Stimulated activated CD4-positive, alpha-beta T cell treated with anti-CD3 and anti-CD28 coated beads, Interleukin-4, amount 100 ng/mL, for 1 hour (primary cell): ENCODE measurements at places on chromosomes 12 and 14.

DNA sequence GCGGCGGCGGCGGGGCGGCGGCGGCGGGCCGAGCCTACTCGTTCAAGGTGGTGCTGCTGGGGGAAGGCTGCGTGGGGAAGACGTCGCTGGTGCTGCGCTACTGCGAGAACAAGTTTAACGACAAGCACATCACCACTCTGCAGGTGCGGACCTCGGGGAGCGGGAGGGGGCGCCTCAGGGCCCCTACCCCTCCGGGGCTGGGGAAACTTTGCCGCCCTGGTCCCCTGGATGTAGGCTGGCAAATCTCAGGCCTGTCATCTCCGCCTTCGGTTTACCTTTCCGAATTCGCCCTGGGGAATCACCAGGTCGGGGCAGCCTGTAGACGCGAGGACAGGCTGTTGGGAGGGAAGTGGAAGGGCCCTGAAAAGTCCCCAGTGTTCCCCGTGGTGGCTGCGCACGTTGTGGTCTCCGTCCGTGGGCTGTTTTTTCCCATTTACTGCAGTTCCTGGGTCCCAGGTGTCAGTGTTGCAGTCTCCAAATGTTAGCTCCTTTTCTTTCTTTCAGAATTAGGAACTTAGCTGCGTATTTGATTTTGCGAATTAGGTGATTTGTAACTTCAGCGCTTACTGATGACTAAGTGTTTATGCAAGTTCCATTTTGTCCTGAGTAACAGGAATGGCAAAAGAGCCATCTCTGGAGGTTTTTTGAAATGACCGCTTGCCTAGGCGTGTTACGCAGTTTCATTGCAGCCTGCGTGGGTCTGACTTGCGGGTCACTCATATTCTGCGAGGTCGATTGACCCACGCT lies 656 bp downstream of the RAB21 start:
- DNase-seq: peak; percentile 59

DNA sequence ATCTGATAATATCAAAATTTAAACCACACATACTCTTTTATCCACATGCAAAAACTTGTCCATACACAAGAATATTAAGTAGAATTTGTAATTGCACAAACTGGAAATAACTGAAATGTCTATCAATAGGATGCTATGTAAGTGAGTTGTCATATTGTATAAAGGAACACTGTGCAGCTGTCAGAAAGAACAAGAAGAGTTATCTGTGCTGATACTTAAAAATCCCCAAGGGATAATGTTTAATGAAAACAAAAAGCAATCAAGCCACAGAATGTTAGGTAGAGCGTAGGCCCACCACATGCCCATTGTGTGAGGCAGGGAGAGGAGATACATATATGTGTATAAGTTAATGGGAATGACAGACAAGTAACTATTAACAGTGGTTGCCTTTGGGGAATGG lies 25.9 kb upstream of the HIGD1C start:
- no peak for DNase-seq

DNA sequence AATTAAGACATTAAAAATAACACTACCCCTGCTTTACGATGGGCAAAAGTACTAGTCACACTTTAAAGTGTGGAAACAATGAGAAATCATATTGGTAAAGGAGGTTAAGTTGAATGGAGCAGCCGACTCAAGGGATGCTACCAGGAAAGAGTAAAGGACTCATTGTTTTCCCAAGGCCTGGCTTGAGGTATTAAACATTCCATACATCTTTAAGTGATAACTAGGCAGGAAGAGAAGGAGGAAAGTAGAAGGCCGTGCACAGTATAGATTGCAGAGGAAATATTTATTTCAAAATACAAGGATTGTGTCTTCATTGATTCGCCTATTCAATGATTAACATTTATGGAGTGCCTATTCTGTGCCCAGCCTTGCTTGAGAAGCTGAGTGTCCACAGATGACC lies 20.6 kb upstream of the YARS2 start:
- no peak for DNase-seq

GRCh38 chr12:92021666-92022035 lies 124.0 kb downstream of the BTG1 start:
- no peak for DNase-seq

GRCh38 chr12:45305907-45306306 lies 90.0 kb downstream of the ANO6 start:
- DNase-seq: no peak
